Stimulated activated CD8-positive, alpha-beta memory T cell treated with anti-CD3 and anti-CD28 coated beads, Interleukin-7, amount 100 ng/mL, for 1 hour (primary cell): ENCODE measurements at places on chromosomes 11 and 22.

DNA sequence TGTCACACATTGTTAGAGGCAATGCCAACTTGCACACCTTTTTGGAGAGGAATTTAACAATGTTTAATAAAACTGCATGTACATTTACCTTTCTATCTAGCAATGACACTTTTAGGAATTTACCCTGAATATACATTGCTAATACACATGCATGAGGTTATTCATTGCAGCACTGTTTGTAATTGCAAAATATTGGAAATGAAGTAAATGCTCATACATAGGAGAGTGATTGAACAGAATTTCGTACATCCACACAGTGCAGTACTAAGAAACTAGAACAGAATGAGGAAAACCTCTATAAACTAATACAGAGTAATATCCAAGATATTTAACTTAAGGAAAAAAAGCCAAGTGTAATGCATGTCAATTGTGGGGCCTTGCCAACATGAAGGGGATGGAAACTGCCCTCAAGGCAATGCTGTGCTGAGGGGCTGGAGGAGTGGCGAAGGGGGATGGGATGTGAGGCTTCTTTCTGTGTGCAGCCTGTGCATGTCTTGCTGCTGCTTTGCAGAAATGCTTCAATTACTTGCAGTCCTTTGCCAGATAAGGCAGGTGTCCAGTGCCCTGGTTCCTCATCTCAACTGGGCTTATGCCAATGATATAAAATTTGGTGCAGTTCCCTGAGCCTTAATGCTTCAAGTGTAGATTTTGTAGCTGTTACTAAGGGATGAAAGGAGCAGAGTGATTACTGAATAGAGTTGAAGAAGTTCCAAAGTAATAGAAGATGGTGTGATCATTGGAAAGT lies 96.1 kb downstream of the GRIA4 start:
- no peak for DNase-seq

- no peak for DNase-seq
Measured at GRCh38 chr22:35315141-35315854, 15.6 kb downstream of the TOM1 start.

GRCh38 chr11:126163074-126163700 lies 48.3 kb downstream of the RPUSD4 start:
- no peak for DNase-seq

DNA sequence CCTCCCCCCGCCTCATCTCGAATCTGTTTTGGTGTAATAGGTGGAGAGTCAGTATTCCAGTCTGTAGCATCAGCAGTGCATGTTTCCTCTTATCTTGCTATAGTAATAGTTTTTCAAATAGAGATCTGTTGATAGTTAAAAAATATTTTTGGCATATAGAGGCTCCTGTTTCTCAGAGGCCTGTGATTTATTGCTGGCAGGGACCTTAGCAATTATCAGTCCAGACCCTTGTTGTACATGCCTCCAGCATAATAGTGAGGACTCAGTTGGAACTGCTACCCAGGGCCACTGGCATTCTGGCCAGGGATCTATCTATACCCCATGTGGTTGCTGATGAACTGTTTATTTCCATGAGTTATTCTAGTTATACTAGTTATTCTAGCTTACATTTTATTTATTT lies 52.6 kb downstream of the SPECC1L start:
- DNase-seq, result no peak

DNA sequence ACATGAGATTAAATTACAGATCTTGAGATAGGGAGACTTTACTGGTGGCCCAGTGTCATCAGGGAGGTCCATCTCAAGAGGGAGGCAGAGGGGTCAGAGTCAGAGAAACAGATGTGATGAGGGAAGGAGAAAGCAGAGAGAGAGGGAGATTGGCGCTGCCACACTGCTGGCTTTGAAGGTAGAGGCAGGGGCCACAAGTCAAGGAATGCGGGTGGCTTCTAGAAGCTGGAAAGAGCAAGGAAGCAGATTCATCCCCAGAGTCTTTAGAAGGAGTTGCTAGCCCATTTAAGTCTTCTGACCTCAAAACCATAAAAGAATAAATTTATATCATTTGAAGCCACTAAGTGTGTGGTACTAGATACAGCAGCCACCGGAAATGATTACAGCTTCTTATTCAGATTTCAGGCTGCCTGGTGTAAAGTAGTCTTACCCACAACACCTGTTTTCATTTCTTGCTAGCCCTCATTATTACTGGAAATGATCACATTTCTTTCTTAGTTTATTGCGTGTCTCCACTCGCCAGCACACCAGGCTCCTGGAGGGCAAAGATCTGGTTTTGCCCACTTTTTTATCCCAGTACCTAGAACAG lies 12.6 kb upstream of the SERPINH1 start:
- DNase-seq, result no peak

DNA sequence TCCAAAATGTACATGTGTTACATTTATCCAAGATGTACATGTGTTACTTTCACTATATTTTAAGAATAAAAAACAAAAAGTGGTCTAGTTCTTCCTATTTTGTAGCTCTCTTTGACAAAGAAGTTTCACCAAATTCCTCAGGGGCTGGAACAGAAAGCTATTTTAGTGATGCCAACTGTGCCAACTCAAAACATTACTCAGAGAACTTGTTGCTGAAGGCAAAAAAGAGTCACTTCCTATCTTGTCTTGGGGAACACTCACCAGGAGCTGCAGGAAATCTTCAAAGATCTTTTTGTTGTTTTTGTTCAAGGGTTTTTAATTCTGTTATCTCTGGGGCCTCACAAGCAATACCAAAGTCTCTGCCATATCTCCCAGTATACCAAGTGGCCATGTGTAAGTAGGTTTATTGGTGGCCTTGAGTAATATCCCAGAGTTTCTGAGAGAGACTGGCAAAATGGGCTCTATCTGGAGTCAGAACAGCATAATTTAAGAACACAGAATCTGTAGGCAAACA lies 13.6 kb upstream of the EED start:
- no peak for DNase-seq

- DNase-seq, result no peak
Measured at GRCh38 chr11:2190657-2191471, 19.2 kb upstream of the TH start.

DNA sequence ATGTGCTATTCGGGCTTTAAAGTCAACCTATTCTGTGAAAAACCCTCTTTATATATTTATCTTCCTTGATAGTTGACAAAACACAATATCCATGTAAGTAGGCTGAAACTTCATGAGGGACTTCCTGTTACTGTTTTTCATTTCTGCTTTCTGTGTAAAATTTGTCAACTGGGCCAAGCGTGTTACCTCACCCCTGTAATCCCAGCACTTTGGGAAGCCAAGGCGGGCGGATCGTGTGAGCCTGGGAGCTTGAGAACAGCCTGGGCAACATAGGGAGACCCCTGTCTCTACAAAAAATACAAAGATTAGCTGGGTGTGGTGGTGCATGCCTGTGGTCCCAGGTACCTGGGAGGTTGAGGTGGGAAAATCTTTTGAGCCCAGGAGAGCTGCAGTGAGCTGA lies 66.5 kb upstream of the SLC25A18 start:
- no peak for DNase-seq

- DNase-seq, result no peak
Measured at GRCh38 chr22:25972397-25972796, 196.9 kb upstream of the SEZ6L start.
